Smooth muscle cell of trachea (primary cell): ENCODE measurements at places on chromosomes 13 and 19. TPM values are rescaled to one million over a fixed set of nuclear protein-coding genes. Genes with fewer than 3 reads are reported as not detected.

Gene KLK14
- 0.17 TPM in 1 of 2 replicates, not detected in the other for total RNA-seq

Gene TUBA3C
- 0.15 TPM in 1 of 2 replicates, not detected in the other for total RNA-seq

Gene TPGS1
- 61.4 and 69.1 TPM in 2 replicates for total RNA-seq

Gene ISYNA1
- 8.1 and 26.5 TPM in 2 replicates for total RNA-seq

Gene PLIN5
- total RNA-seq, result not detected in 2 replicates

Gene CYP4F22
- total RNA-seq, result not detected in 2 replicates

Gene EHD2
- 244 and 347 TPM in 2 replicates for total RNA-seq

Gene SERP2
- 8.3 and 10.1 TPM in 2 replicates for total RNA-seq

Gene FPR1
- total RNA-seq, result not detected in 2 replicates
